Stimulated activated CD8-positive, alpha-beta memory T cell treated with anti-CD3 and anti-CD28 coated beads, Interleukin-4, amount 100 ng/mL, for 4 hours (primary cell): ENCODE measurements at places on chromosomes 4 and X.

DNA sequence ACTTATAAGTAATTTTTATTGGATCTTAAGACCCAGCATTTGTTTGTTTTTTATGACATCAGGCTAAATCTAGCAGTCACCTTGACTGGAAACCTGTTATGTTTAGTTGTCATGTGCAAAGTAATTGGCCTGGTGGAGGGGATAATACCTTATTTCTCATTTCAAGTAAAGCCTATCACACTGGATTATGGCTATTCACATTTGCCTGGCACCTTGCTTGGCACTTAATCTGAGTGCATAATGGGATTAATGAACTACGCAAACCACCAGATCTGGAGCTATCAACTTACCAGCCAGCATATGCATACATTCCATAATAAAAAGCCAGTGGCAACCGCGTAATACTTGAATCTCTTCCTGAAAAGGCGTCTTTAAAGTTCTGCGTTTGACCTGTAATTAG, 23.2 kb downstream of the SLC7A11 start:
- no peak for DNase-seq

DNA sequence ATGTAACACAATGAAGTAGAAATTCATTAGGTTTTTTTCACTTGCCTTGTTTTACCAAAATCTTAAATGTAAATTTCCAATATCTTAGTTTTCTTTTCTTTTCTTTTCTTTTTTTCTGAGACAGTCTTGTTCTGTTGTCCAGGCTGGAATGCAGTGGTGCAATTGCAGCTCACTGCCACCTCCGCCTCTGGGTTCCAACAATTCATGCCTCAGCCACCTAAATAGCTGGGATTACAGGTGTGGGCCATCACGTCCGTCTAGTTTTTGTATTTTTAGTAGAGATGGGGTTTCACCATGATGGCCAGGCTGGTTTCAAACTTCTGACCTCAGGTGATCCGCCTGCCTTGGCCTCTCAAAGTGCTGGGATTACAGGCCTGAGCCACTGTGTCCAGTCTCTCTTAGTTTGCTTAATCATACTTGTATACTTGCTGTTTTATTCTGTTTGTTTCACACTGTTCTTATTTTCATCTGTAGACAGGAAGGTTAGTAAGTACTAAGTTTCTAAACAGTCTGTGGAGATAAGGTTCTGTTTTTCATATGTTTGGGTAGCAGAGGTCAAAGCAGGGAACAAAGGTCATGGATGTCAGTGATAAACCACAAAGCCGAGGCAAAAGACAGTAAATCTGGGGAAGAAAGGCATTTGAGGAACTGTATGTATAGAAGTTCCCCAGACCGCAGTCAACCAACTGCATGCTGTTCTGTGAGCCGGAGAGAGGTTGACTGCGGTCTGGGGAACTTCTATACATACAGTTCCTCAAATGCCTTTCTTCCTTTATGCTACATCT, 129.1 kb downstream of the CBR4 start:
- no peak for DNase-seq

GRCh38 chrX:52576946-52577345, 60.1 kb upstream of the XAGE1B start:
- DNase-seq = no peak

DNA sequence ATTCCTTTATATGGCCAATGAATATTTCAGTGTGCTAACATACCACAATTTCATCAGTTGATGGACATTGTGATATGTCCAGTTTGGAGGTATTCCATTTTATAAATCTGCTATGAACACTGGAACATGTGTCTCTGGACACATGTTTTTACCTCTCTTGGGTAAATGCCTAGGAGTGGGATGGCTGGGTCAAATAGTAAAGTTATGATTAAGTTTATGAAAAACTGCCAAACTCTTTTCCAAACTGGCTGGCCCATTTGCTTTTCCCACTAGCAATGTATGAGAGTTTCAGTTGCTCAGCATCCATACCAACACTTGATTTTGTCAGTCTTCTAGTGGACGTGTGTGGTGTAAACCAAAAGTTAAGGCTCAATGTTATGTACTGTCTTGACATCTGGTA, 40.5 kb downstream of the CEP44 start:
- no peak for DNase-seq

GRCh38 chr4:148790691-148791090, 348.5 kb upstream of the NR3C2 start:
- DNase-seq = no peak

- no peak for DNase-seq
These were observed 22.9 kb downstream of the PDGFC start for GRCh38 chr4:156948738-156949137.

GRCh38 chr4:152266831-152267480, 268.9 kb downstream of the FBXW7 start:
- no peak for DNase-seq

GRCh38 chr4:184356366-184356765, 118.0 kb downstream of the IRF2 start:
- DNase-seq = no peak

- DNase-seq = no peak
These were observed 57.3 kb upstream of the FSTL5 start for GRCh38 chr4:162221148-162221547.
